Fibroblast of skin of scalp (primary cell): ENCODE measurements at places on chromosomes 1 and 21.

- DNase-seq, result peak; percentile 27
Measured at GRCh38 chr1:186002406-186002805, 268.2 kb downstream of the HMCN1 start.

- DNase-seq, result peak; percentile 1
Measured at GRCh38 chr21:30981403-30981802, 56.9 kb downstream of the KRTAP19-8 start.

GRCh38 chr1:59061876-59062275, 235.0 kb upstream of the FGGY start:
- DNase-seq, result peak; percentile 91

GRCh38 chr1:30718091-30718635, 5.2 kb downstream of the MATN1 start:
- peak; percentile 98 for DNase-seq

GRCh38 chr1:14778898-14779865, 180.7 kb downstream of the KAZN start:
- DNase-seq, result peak; percentile 26

DNA sequence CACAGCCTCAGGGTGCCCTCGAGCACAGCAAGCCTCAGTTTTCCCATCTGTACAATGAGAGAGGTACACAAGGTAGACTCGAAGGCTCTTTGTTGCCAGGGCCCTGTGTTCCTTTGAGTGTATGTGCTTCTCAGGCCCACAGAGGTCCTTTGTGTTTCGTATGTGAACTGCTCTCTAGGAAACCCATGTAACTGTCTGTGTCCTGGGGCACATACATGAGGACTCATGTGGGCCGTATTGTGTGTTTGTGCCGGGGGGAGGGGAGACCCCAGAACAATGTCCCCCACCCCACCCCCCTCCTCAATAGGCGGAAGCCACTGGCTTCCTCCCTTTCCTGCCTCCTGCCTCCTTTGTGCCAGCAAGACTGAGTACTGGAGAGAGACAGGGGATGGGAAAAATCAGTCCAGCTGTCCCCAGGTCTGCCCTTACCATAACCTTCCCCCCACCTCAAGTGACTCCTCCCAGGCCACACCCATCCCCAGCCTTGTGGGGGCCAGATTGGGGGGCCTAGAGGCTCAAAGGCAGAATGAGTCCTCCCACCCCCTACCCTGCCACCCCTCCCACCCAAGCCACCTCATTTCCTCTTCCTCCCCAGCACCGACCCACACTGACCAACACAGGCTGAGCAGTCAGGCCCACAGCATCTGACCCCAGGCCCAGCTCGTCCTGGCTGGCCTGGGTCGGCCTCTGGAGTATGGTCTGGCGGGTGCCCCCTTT, at the start of gene TIE1:
TSS of gene TIE1 (plus strand) at position 605 of the 717 bp plus-strand sequence. CDS start at position 695, 90 bp downstream.
- DNase-seq, result no peak

GRCh38 chr1:162882248-162882674, 21.3 kb upstream of the CCDC190 start:
- peak; percentile 58 for DNase-seq

DNA sequence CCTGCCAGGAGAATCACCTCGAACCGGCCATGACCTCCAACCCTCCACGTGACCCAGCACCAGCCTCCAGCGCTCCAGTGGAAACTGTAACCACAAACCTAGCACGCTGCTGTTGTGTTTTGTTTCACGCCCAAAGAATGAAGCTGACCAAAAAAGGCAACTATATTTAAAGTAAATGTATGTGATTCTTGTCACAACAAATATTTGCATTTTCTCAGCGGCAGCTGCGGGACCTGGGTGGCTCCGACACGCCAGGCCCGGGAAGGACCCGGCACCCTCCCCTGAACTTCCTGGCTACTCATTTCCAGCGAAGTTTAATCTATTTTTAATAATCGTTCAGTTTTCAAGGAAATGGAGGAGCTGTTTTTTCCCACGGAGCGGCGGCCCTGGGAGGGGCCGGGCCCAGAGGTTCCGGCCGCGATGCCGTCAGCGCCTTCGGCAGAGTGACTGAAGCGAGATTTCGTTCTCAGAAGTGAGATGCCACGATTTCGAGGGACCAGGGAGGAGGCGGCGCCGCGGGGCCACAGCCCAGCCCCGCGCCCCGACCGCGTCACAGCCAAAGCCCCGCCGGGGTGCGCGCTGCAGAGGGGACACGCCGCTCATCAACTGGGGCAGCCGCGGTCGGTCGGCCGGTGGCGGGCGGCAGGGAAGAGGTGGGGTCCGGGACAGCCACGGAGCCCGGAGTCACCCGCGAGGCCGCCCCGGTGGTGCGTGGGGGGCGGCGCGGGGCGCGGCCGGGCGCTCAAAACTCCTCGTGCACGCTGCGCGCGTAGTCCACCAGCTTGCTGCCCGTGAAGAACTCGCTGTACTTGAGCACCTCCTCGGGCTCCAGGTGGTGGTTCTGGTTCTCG, 3.0 kb upstream of the TNFRSF4 start:
- DNase-seq, result no peak

DNA sequence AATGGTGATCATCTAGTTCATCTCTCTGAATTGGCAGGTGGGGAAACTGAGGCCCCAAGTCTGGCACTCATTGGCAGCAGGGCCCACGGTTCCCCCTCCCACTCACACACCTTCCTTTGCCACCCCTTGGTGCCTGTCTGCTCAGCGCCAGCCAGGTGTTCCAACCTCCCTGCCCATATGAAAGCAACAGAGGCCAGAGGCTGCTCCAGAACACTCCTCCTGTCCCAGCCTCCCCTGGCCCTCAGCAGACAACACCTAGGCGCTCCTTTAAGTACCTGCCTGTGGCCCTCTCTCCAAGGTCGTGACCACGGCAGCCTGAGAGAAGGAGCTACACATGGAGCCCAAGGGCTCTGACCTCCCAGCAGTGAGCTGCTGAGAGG, 362.3 kb upstream of the VAMP3 start:
- DNase-seq, result no peak
